Cardiac fibroblast (primary cell): ENCODE measurements at places on chromosomes 16 and 17.
A peak's percentile ranks its signal among the peaks of the same experiment; 100 is the strongest.

GRCh38 chr16:54526916-54527315 lies 240.3 kb upstream of the IRX3 start:
- no peak for DNase-seq

DNA sequence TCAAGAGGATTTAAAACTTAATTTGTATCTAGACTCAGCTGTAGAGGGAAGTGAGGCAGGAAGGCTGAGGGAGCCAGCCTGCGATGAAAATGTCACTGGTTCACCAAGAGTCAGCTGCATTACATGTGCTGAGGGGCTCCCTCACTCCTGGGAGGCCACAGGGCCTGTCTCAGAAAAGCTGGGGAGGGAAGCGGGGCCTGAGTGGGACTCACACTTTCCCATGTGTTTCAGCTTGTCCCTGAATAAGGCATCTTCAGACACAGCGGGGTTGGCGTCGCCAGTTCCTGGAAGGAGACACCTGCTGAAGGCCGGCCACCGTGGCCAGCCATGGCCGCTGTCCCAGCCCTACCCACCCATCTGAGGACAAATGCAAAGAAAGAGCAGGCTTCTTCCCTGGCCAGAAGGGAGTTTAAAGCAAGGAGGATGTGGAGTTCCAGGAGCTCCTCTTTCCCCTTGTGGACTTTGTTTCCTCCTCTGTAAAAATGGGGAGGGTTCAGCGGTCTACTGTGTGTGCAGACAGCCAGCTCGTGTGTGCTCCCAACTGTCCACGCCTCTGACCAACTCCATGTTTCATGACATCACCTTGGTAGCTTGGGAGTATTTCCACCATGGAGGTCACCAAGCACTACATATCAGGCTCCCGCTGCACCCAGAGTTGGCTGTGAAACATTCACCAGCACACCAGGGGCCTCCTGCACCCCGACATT lies 19.2 kb upstream of the MRPS23 start:
- DNase-seq: no peak

DNA sequence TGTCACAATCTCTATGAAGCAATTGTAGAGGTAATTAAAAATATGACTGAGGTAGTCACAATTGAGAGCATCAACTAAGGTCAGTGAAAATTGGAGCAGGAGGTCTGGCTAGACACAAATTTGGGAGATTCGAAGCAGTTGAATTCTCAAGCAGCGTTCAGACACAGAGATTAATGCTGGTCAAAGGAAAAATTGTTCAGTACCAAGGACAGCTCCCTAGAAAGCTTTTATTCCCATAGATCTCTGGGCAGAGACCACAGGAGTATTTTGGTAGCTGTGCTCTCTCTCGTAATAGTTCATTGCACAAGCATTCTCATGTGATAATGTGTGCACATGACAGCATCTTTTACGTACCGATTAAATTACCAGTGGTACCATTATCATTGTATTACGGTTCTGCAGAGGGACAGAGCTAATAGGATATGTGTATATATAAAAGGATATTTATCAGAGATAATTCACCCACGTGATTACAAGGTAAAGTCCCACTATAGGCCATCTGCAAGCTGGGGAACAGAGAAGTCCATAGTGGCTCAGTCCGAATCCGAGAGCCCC lies 387.5 kb upstream of the HSBP1 start:
- DNase-seq: peak; percentile 53

DNA sequence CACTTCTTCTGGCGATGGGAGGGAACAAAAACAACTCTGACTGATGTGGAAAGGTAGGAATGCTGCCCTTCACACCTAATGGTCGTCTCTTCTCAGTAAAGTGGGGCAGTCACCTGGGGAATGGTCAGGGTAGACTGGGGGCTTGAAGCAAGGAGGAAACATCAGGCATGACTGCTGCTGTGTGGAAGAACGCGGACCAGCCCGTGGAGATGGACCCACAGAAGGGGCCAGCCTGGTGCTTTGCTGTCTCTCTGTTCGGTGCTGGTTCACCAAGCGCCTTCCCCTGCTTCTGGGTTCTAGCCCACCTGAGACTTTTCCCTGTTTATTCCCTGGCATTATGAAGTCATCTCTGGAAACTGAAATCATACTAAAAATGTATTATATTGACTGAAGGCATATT lies 96.2 kb upstream of the DNAH17 start:
- no peak for DNase-seq

- DNase-seq: peak; percentile 5
Measured at GRCh38 chr16:64615630-64616280, 506.1 kb downstream of the CDH11 start.

DNA sequence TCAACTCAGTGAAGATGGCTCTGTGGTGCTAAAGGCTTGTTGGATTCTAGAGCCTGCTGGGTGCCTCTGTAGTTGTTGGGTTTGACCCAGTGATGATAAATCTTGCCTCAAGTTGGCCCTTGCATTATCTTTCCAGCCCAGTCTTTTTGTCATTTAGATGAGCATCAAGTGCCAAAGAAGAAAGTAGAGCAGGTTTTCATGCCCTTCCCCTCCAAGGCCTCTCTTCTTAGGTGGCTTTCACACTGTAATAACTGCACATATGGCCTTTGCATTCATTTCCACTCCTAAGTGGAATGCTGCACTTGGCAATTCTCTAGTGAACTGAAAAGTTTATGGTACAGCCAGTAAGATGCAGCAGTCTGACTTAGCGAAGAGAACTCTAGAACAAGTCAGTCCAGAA lies 165.1 kb downstream of the PHKB start:
- no peak for DNase-seq

DNA sequence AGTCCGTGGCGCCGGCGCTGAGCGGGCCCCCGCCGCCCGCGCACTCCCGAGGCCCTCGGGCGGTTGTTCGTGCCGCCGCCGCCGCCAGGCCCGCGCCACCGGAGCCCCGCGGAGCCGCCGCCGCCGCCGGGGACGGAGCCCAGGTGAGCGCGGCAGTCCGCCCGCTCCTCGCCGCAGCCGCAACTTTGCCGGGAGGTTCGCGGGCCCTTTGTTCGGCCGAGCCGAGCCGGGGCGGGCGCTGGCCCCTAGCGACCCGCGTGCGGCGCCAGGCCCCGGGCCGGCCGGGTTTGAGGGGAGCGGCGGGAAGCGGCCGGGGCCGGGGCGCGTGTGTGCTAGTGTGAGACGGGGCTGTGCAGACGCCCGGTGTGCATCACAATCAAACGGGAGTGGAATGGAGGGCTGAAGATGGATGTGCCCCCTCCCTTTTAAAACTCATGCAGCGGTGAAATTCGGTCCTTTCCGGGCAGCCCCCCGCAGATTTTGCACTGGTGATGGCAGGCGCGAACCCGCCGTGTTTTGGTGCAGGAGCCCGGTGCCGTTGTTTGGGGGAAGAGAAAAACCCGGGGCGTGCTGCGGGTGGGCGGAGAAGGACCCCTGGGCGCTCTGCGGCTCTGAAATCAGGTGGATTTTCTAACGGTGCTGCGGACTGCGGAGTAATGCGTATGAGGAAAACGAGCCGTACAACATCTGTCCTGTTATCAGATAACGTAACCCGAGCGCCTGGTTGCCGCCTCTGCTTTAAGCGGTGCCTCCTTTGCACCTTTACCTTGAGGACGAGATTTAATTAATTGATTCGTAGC lies 823 bp downstream of the TNRC6C start:
- DNase-seq: peak; percentile 11
